ENCODE measurements at places on chromosomes 16 and 17.

- H3K4me1 ChIP-seq, result no peaks in the 10 kb centered on the region
- no peak overlapping the region for H3K27ac ChIP-seq
- DNase-seq, result no peak
- H3K36me3 ChIP-seq, result no peaks in the 10 kb centered on the region
Observed at GRCh38 chr16:83714286-83714685, 93.5 kb upstream of the HSBP1 start.

- H3K4me3 ChIP-seq, result peak within 1 kb of the TSS; percentile 90
- peaks cover 44% of the 10 kb centered on the region for H3K4me1 ChIP-seq
- peak; percentile 98 for DNase-seq
- no peaks in the 10 kb centered on the region for H3K36me3 ChIP-seq
Observed at GRCh38 chr17:80414803-80415625, at the start of gene ENDOV. Gene ENDOV, plus strand, starts transcription at chr17:80415167. Its CDS starts 28 bp downstream, at chr17:80415195.

DNA sequence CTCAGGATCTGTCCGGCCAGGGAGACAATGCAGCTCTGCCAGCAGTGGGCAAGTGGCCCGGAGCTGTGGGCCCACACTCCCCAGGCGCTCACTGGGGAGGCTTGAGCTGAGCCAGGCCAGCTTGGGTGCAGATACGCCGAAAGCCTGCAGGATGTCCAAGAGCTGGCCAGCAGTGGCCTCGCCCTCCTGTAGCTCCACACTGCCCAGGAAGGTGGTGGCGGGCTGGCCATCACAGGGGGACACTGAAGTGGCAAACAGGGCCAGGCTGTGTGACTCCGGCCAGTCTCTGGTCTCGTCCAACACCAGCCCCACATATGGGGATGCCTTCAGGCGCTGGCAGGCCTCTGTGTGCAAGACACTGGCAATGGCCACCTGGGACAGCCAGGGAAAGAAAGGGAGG lies 9.6 kb downstream of the C17orf113 start:
- no peak overlapping the region for H3K4me3 ChIP-seq
- no peaks in the 10 kb centered on the region for H3K27me3 ChIP-seq
- H3K4me1 ChIP-seq, result no peaks in the 10 kb centered on the region
- H3K27ac ChIP-seq, result no peak overlapping the region

DNA sequence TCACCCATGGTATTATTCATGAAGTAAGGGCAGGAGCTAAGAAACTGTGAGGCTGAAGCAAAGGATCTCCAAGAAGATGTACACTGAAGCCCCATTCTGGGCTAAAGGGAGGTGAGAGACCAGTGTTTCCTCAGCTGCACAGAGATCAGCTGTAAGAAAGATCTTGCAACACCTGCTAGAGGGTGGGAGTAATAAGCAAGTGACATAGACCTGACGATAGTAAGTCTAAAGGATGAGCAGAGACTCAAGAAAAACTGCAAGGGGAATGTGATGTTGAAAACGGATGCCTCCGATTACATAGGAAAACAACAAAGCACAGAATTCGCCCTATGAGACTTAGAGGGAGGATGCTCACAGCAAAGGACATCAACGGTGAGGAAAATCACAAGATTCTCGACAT lies at the start of gene OR4D2:
TSS of gene OR4D2 (plus strand) at position 301 of the 400 bp plus-strand sequence. CDS start 2,674 bp downstream, outside the sequence.
- peaks cover 5% of the 10 kb centered on the region for H3K27me3 ChIP-seq
- H3K4me3 ChIP-seq, result no peak within 1 kb of the TSS
- DNase-seq, result no peak
- no peak within 1 kb of the TSS for H3K27ac ChIP-seq
- peaks cover 43% of the 10 kb centered on the region for H3K4me1 ChIP-seq

GRCh38 chr16:12387311-12387710 lies 410.8 kb downstream of the SNX29 start:
- H3K4me1 ChIP-seq, result peaks cover 4% of the 10 kb centered on the region
- no peak overlapping the region for H3K4me3 ChIP-seq
- no peaks in the 10 kb centered on the region for H3K27me3 ChIP-seq
- DNase-seq, result no peak

DNA sequence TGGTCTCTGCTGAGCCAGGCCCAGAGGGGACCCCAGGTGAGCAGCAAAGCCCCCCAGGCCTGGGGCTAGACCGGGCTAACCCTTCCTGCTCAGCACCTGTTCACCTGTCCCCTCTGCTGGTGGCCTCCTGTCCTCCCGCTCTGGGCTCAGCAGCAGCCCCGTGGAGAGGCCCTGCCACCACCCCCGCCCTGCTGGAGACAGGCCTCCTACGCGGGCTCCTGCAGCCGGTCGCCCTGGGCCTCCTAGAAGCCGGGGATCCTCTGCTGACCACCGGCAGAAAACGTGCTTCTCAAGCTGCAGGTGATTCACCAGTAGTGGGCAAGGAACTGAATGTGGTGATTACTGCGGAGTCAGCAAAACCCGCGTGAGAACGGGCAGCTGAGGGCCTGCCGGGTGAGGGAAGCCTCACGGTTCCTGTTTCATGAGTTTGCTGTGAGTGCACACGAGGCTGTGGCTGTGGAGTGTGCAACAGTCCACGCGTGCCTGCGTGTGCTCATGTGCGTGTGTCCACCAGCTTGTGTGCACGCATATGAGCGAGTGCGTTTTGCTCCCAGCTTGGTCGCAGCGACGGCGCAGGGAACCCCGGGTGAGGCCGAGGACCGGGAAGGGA lies 792 bp downstream of the SECTM1 start:
- H3K4me1 ChIP-seq, result peaks cover 8% of the 10 kb centered on the region
- DNase-seq, result no peak
- peak overlapping the region; percentile 85 for H3K4me3 ChIP-seq
- H3K27ac ChIP-seq, result peak overlapping the region; percentile 84
- H3K27me3 ChIP-seq, result peaks cover 10% of the 10 kb centered on the region
- no peaks in the 10 kb centered on the region for H3K36me3 ChIP-seq

- DNase-seq, result no peak
- H3K36me3 ChIP-seq, result peaks cover 60% of the 10 kb centered on the region
- H3K4me3 ChIP-seq, result no peak overlapping the region
- no peaks in the 10 kb centered on the region for H3K4me1 ChIP-seq
- H3K27me3 ChIP-seq, result no peaks in the 10 kb centered on the region
- H3K27ac ChIP-seq, result no peak overlapping the region
Observed at GRCh38 chr17:37327341-37328090, 48.3 kb upstream of the C17orf78 start.

DNA sequence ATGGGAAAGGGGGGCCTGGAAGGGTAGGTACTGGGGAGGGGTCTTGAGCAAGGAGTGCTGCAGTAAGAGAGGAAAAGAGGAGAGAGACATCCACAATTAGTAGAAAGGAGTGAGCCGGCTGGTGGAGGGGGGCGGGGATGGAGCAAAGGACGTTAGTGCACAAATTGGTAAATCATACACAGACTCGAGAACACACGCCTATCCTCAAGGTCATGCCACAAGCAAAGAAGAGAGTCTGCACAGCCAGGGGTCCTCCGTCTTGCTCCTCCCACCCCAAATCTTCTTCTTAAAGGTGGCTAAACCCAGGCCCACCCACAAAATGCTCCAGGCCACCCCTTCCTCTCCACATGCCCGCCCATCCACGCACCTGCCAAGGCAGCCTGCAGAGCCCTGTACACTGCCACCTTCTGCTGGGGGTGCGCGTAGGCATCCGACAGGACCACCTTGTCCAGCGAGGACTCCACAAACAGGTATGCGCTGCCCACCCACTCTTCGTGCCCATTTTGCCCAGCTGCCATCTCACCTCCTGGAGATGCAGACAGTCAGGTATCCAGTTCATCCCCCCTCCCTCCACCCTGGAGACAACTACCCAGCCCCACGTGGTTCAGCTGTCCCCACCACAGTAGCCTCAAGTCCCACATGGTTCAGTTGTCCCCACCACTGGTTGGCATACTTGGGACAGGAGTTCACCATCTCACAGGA lies 3.4 kb downstream of the TRADD start:
- H3K27me3 ChIP-seq, result peaks cover 2% of the 10 kb centered on the region
- peaks cover 44% of the 10 kb centered on the region for H3K4me1 ChIP-seq
- DNase-seq, result no peak
- H3K36me3 ChIP-seq, result no peaks in the 10 kb centered on the region

GRCh38 chr17:39846205-39846604 lies 17.9 kb downstream of the IKZF3 start:
- H3K27ac ChIP-seq, result peak overlapping the region; percentile 29
- no peaks in the 10 kb centered on the region for H3K36me3 ChIP-seq
- peak overlapping the region; percentile 19 for H3K4me3 ChIP-seq
- H3K4me1 ChIP-seq, result peaks cover 75% of the 10 kb centered on the region
- no peaks in the 10 kb centered on the region for H3K27me3 ChIP-seq

DNA sequence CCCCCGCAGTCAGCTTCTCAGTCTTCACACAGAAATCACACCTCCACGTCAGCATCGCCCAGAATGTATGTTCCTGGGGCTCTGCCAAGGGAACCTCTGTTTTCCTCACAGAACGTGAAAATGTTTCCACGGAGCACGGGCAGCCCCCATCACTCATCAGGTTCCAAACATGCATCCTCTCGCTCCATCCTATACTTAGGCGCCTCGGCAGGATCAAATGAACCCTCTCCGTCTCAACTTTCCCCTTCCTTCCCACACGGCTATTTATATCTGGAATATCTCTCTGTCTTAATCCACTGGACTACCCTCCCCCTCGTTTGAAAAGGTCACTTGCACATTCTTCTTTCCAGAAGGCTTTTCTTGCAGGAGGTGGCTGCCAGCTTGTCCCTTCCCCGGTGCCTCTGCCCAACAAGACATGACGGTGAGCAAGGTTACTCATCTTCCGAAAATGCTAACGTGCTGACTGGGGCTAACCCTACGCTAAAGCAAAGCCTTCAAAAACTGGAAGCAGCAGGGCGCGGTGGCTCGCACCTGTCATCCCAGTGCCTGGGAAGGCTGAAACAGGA lies 21.6 kb downstream of the NXN start:
- peaks cover 4% of the 10 kb centered on the region for H3K27me3 ChIP-seq
- no peaks in the 10 kb centered on the region for H3K4me1 ChIP-seq

- H3K27ac ChIP-seq, result no peak overlapping the region
- H3K36me3 ChIP-seq, result no peaks in the 10 kb centered on the region
- no peak for DNase-seq
- peak overlapping the region; percentile 53 for H3K4me3 ChIP-seq
- peaks cover 5% of the 10 kb centered on the region for H3K4me1 ChIP-seq
Observed at GRCh38 chr17:81428121-81428515, 32.9 kb downstream of the BAHCC1 start.

GRCh38 chr17:31052187-31052889 lies 42.4 kb upstream of the NF1 start:
- no peaks in the 10 kb centered on the region for H3K36me3 ChIP-seq
- peaks cover 21% of the 10 kb centered on the region for H3K4me1 ChIP-seq
- DNase-seq, result no peak
- no peak overlapping the region for H3K4me3 ChIP-seq

DNA sequence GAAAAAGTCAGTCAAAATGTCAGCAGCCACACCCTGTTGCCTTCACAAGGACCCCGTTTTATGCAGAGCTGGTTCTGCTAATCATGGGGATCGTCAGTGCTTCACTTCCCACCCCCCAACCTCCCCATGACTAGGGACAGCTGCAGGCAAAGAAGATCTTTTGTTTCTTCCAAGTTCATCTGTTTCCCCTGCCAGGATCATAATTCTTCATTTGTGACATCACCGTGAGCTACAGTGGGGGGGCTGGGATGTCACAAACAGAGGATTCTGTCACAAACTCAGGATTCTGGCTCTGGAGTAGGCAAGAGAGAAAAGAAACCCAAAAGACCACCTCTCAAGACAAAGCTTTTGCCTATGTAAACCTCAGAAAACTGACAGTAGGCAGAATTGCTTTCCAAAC lies 24.7 kb downstream of the DNAJC7 start:
- H3K4me3 ChIP-seq, result no peak overlapping the region
- peaks cover 13% of the 10 kb centered on the region for H3K36me3 ChIP-seq
- H3K27me3 ChIP-seq, result no peaks in the 10 kb centered on the region
- H3K27ac ChIP-seq, result no peak overlapping the region
- DNase-seq, result no peak

Measured in naive thymus-derived CD8-positive, alpha-beta T cell (primary cell).